ENCODE measurements at places on chromosomes 1 and 21. TPM values are rescaled to one million over a fixed set of nuclear protein-coding genes. Genes with fewer than 3 reads are reported as not detected.
A peak's percentile ranks its signal among the peaks of the same experiment; 100 is the strongest.

RPTN gene
- total RNA-seq: not detected

KIF17 gene
- total RNA-seq: 1.4 TPM

AUNIP gene
- total RNA-seq: not detected

INKA2 gene
- total RNA-seq: 2.8 TPM

SPATA46 gene
- total RNA-seq: not detected

F5 gene
- total RNA-seq: under 0.01 TPM

GCSAML gene
- total RNA-seq: 0.16 TPM

SH2D2A gene
- 1.5 TPM for total RNA-seq

LRRC71 gene
- not detected for total RNA-seq

METTL13 gene
- 17.9 TPM for total RNA-seq

DNA sequence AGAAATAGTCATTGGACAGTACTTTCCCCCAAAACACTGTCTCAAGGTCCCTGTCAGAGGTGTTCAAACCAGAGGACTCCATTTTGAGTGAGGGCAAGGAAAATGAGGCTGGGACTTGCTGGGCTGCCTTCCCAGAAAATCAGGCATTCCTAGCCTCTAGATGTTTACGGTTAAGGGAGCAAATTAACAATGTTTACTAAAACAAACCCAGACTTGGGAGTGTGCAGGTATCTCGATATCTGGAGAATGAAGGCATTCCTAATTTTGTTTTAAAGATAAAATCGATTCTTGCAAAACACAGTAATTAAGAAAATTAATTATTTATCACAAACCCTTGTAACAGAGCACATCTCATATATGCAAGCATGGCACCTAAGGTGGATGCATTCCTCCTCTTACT, 48.9 kb upstream of the CITED4 start:
- no peak for DNase-seq

DNA sequence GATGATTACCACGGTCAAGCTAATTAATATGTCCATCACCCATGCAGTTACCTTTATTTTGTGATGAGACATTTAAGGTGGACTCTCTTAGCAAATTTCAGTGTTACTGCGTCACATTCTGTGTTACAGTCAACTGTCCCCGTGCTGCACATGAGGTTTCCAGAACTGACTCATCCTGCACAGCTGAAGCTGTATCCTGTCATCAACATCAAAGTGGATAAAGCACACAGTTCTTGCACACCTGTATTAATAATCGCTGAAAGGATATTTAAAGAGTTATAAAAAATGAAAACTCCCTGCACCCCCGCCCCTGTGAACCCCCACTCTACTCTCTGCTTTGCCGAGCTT, 3.4 kb upstream of the KRTAP10-5 start:
- no peak for DNase-seq

DNA sequence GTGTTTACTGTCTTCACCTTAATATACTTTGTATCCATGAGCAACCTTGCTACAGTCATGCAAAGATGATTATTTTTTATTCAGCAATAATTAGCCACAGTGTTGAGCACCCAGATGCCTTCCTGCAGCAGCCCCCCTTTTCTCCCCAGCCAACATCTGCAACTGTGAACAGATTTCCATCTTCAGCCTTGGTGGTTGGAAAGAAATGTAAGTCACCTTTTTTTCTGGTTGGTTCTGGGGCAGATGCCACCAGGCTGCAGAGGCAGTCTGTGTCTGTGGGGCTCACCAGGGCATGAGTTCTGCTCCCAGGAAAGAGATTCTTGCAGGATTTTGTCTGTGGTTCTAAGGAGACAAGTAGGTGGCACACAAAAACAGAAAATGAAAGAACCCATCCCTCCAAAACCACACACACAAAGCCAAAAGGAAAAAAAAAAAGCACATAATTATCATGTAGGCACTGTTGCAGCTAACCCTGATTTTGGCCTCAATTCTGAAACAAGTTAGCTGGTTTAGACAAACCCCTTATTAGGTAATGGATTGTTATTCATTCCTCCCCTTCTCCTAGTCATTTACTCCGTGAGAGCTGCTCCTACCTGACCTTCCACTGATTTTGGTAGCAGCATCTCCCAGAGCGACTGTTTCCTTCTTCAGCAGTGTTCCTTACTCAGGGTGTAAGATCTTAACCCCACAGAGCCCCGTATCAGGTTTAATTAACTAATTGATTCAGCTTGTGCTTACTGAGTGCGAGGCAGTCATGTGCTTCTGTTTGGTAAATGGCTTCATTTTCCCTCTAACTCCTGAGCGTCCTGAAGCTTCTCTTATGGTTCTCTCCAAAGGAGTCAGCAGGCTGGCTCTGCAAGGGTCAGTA, 36.5 kb downstream of the GALNT2 start:
- DNase-seq: no peak

DNA sequence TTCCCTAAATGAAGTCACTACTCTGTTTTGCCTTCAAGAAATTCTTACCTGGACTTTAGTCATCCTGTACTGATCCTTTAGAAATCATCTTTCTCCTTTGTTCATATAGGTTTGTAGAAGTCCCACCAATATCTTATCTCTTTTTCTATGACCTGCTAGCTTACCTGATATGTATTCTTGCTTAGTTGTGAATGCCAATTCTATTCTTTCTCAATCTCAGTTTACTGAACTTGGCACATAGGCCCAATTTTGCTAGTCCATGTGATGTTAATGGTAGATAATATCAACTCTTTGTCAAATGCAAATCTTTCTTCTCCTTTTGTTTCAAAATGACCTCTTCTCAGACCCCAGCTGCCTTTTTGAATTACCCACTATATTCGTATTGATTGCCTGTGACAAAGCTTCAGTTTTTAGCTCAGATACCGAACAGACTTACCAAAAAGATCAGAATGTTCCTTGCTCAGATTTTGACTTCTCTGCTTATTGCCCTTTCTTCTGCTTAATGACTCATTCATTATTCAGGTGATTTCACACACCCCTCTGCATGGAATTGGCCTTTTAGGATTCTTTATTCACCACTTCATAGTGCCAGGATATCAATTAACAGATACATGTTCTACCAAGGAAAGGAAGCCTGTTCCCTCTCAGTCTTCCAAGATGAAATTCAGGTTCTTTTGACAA, 20.6 kb downstream of the IPO9 start:
- no peak for DNase-seq

GRCh38 chr1:56863265-56863992, 8.8 kb downstream of the C8A start:
- no peak for DNase-seq

DNA sequence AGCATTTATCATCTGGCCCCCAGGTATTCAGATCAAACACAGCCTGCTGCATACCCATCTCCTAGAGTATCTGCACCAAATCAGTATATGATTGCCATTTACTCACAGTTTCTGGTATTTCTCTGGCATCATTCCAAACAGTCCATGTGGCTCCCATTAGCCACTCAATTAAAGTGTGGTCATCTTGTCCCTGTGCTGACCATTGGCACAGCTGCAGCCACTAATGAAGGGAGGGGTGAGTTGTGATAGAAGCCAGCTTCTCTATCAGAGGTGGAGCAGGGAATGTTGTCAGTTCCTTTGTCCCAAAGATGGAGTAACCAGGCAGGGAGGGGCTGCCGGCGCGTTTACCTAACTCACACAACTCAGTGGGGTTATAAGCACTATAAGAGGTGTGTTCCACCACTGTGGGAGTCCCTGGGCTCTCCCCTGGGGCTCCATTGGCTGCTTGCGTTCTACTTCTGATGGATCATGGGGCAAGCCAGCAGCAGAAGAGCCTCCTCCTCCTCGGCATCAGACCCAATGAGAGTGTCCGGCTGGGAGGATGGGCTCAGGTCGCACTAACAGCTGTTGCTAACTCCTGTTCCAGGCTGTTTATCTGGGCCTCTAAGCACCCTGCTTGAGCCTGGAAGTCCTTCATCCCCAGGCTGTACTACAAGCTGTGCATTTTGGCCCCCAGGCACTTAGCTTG, 108.6 kb downstream of the GDAP2 start:
- no peak for DNase-seq

DNA sequence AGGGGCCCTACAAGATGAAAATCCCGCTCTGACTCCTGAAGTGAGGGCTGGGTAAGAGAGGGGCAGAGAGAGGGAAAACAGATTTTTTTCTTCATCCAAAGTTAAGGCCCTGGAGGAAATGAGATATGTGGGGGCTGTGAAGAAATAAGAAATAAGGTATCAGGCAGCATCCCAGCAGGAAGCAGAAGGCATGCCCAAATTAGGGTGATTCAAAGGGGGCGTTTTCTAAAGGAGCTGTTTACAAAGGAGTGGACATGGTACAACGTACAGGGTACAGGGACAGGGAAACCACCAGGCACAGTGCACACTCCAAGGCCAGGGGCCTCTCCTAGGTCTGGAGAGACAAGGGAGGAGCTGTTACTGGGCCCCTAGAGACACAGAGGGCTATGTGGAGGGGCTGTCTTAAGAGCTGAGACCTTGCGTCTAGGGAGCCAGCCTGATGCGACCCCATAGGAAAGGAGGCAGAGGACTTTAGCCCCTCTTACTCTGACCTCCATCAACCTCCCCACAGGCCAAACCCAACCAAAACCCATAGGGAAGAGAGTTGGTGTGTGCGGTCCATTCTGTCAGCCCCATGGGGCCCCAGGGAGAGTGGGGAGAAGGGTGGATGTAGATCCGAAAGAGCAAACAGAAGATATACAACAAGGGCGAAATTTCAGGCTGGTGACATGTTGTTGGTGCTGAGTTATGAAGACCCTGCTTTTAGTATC, 38.6 kb downstream of the STYXL2 start:
- DNase-seq: no peak

DNA sequence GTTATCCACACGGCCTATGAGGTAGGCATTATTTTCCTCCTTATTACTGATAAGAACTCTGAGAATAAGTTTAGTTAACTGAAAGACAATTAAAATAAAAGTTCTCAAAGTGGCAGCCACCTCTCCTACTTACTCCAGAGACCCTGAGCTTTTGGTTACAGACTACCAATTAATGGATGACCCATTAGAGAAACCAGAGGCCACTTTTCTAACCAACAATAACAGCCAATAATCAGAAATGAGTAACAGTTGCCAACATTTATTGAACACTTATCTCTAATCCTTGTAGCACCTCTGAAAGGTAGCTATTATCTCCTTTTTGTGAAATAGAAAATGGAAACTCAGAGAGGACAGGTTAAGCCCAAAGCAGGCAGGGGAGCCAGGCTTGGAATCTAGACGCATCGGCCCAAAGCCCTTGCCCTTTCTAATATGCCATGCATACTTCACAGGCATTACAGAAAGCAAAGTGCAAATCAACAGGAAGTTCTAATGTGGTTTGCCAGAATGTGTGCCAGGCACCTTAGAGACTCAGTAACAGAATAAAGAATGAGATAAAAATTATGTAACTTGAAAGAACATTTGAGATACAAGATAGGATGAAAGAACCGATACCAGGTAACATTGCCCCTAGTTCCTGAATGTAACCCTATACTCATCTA, 50.0 kb downstream of the BEND5 start:
- DNase-seq: no peak

DNA sequence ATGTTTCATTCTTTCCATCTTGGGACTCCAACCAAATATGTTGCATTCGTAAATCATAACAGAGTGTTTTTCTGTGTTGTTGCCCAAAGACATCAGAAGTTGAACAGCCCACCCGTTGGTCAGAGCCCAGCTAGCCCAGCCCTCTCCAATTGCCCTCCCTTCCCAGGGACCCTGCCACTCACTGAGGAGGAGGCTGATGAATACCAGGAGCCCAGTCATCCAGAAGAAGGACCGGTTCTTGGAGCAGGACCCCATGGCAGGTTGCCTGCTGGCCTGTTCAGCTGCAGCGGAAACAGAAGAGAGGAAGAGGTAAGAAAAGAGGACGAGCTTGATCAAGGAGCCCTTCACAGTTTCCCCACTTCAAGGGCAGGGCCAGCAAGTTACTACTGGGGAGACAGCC, 172.2 kb upstream of the ETV3 start:
- DNase-seq: no peak

GRCh38 chr1:118039170-118039569, 109.6 kb downstream of the WDR3 start:
- no peak for DNase-seq

GRCh38 chr1:109765896-109766615, 2.3 kb upstream of the EPS8L3 start:
- DNase-seq: no peak

DNA sequence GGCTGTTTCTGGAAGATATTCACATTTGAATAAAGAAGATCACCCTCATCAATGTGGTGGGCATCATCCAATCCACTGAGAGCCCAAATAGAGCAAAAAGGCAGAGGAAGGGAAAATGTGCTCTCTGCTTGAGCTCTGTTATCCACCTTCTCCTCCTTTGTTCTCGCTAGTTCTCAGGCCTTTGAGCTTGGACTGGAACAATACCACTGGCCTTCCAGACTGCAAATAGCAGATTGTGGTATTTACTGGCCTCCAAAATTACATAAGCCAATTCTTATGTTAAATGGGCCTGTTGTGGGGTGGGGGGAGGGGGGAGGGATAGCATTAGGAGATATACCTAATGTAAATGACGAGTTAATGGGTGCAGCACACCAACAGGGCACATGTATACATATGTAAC, 219.3 kb downstream of the C1orf94 start:
- DNase-seq: no peak

- no peak for DNase-seq
Measured at GRCh38 chr1:24535021-24535424, 20.9 kb upstream of the NCMAP start.

DNA sequence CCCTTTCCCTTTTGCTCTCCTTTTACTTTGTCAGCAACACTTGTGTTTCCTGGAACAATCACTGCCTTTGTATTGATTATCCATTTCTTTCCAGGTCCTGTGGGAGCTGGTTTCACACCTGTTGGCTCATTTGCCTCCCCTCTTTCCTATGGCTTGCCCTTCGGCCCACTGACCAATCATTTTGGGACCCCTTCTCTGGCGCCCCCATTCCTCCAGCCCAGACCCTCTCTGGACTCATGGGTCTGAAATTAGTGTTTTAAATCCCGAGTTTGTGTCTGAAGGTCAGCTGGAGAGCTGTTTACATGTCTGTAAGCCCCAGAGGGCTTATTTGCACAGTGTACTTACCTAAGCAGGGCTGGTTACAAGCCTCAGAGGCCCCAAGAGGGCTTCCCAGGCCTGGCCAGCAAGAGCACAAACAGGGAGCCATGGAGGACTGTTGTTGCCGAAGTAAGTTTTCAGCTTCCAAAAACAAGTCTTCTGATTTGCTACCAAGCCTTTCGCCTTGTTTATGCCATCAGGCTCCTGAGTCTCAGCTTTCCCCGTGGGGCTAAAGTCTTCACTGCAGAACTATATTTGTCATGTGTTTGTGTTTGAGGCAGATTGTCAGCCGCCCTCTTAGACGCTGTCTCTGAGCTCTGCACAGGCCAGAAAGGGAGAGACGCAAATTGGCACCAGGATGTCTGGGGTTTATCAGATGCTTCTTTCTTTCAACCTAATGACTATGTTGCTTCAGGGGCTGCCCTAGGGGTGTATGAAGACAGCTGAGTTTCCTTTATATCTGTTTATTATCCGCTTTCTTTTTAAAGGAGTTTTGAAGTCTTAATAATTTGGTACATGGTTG, 93.0 kb downstream of the ATP1A1 start:
- DNase-seq: no peak

DNA sequence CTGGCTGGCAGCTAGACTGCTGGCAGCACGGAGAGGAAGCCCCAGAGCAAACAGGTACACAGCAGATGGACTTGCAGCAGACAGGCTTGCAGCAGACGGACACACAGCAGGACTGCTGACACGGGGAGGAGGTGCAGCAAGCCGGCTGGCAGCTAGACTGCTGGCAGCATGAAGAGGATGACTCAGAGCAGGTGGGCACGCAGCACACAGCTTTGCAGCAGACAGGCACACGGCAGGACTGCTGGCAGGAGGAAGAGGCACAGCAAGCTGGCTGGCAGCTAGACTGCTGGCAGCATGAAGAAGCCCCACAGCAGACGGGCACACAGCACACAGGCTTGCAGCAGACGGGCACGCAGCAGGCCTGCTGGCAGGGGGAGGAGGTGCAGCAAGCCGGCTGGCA, 498 bp downstream of the KRTAP10-2 start:
- DNase-seq: no peak

- peak; percentile 74 for DNase-seq
Measured at GRCh38 chr1:210257698-210258529, 25.3 kb downstream of the SERTAD4 start.
